ENCODE measurements at places on chromosomes 3 and 15. TPM values are rescaled to one million over a fixed set of nuclear protein-coding genes. Genes with fewer than 3 reads are reported as not detected.

DNA sequence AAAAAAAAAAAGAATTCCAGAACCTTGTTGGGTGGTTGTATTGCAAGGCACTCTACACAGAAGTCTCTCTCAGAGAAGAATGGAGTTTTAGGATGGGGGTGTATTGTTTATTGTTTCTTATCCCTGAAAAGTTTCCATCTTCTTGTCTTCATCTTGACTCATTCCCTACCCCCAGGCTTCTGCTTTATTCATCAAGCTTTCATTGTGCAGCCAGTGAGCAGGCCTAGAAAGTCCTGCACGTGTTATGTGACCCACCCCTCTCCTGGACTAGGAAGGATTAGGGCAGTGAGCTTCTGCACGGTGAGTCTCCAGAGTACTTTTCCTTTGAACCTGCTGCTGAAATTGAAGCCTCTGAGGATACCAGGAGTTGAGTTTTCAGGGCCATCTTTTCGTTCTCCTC, 150.9 kb upstream of the IL12A start:
- H3K4me3 ChIP-seq = no peak overlapping the region
- H3K36me3 ChIP-seq = no peaks in the 10 kb centered on the region
- H3K4me1 ChIP-seq = no peaks in the 10 kb centered on the region
- H3K27me3 ChIP-seq = peaks cover 15% of the 10 kb centered on the region

- no peak overlapping the region for H3K27ac ChIP-seq
- H3K4me1 ChIP-seq = peaks cover 11% of the 10 kb centered on the region
- H3K4me3 ChIP-seq = no peak overlapping the region
- H3K36me3 ChIP-seq = no peaks in the 10 kb centered on the region
Observed at GRCh38 chr3:131975047-131975446, 59.8 kb downstream of the CPNE4 start.

The SLC22A14 gene
- total RNA-seq = 0.18 TPM

GRCh38 chr15:69081310-69082004, 67.0 kb downstream of the NOX5 start:
- H3K4me3 ChIP-seq = no peak overlapping the region
- H3K27ac ChIP-seq = no peak overlapping the region
- no peaks in the 10 kb centered on the region for H3K36me3 ChIP-seq
- no peak for DNase-seq

The PLSCR5 gene
- total RNA-seq = not detected

The CKMT1B gene
- 3.3 TPM for total RNA-seq

The SLC28A2 gene
- 1.2 TPM for total RNA-seq

DNA sequence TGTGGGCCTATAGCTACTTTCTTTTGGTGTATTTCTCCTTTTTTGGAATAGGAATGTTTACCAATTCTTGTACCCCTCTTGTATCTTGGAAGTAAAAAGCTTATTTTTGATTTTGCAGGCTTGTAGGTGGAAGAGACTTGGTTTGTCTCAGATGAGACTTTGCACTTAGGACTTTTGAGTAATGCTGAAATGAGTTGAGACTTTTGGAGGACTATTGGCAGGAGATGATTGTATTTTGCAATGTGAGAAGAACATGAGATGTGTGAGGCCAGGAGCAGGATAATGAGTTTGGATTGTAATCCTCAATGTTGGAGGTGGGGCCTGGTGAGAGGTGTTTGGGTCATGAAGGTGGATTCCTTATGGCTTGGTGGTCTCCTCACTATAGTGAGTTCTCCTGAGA, 106.3 kb downstream of the KBTBD8 start:
- no peak overlapping the region for H3K27ac ChIP-seq
- H3K36me3 ChIP-seq = no peaks in the 10 kb centered on the region
- H3K4me3 ChIP-seq = no peak overlapping the region
- no peaks in the 10 kb centered on the region for H3K27me3 ChIP-seq
- no peak for DNase-seq

GRCh38 chr15:95770196-95770595, 560.3 kb upstream of the NR2F2 start:
- no peaks in the 10 kb centered on the region for H3K27me3 ChIP-seq
- H3K27ac ChIP-seq = peak overlapping the region; percentile 46
- no peak overlapping the region for H3K4me3 ChIP-seq
- DNase-seq = no peak
- peaks cover 7% of the 10 kb centered on the region for H3K4me1 ChIP-seq

DNA sequence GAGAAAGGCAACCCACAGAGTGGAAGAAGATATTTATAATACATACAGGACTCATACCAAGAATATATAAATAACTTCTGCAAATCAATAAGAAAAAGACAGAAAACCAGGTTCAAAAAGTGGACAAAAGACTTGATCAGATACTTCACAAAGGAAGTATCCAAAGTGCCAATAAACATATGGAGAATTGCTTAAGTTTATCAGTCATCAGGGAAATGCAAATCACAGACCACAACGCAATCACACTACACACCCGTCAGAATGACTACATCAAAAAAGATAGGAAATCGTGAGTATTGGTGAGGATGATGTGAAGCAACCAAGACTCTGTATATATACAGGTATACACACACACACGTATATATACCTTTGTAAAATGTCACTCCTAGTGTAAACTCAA, 180.6 kb downstream of the FAM43A start:
- no peak overlapping the region for H3K27ac ChIP-seq
- peaks cover 46% of the 10 kb centered on the region for H3K27me3 ChIP-seq

DNA sequence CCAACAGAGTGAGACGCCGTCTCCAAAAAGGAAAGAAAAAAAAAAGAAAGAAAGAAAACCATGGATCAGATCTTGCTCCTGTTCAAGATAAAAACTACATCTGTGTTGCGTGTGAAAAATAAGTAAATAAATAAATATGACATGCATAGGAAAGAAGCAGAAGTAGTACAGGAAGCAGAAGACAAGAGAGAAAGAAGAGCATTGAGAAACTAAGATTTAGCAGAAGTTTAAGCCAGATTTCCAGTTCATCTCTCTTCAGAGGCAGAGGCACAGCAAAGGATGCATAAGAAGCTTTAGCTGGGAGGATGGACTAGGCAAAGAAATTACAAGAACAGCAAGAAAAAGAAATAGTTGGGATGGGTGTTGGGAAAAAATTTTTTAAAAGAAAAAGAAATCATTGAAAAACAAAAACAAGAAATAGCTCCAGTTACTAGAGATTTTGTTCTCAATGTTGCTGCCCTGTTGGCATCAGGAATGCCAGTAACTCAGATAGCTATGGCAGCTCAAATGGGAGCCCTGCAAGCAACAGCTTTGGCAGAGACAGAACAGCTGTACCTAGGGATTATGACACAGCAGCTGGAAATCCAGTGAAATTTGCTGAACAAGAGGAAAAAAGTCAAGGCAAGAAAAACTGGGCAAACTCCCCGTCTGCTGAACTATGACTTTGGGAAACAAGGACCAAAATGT, 17.3 kb downstream of the AP3S2 start:
- H3K4me3 ChIP-seq = no peak overlapping the region
- H3K4me1 ChIP-seq = no peaks in the 10 kb centered on the region
- no peaks in the 10 kb centered on the region for H3K27me3 ChIP-seq
- H3K27ac ChIP-seq = no peak overlapping the region
- no peak for DNase-seq

The ATP1B3 gene
- total RNA-seq = 103 TPM

The PTX3 gene
- 0.40 TPM for total RNA-seq

- peaks cover 7% of the 10 kb centered on the region for H3K4me1 ChIP-seq
- no peak overlapping the region for H3K4me3 ChIP-seq
- H3K36me3 ChIP-seq = no peaks in the 10 kb centered on the region
Observed at GRCh38 chr3:4113811-4114522, 189.2 kb upstream of the SETMAR start.

GRCh38 chr3:86913160-86913559, 77.8 kb downstream of the VGLL3 start:
- no peaks in the 10 kb centered on the region for H3K27me3 ChIP-seq
- H3K4me3 ChIP-seq = no peak overlapping the region
- H3K36me3 ChIP-seq = no peaks in the 10 kb centered on the region
- no peaks in the 10 kb centered on the region for H3K4me1 ChIP-seq
- no peak overlapping the region for H3K27ac ChIP-seq

- H3K4me1 ChIP-seq = peaks cover 4% of the 10 kb centered on the region
- no peak overlapping the region for H3K4me3 ChIP-seq
- DNase-seq = no peak
- no peak overlapping the region for H3K27ac ChIP-seq
Observed at GRCh38 chr3:150135287-150135721, 164.6 kb upstream of the PFN2 start.
